Activated CD4-positive, alpha-beta T cell treated with anti-CD3 and anti-CD28 coated beads, Interleukin-2, amount 50 U/mL, for 24 hours (primary cell): ENCODE measurements at places on chromosomes 6 and 20.

- no peak for DNase-seq
Observed at GRCh38 chr6:56756219-56756789, 113.6 kb upstream of the DST start.

DNA sequence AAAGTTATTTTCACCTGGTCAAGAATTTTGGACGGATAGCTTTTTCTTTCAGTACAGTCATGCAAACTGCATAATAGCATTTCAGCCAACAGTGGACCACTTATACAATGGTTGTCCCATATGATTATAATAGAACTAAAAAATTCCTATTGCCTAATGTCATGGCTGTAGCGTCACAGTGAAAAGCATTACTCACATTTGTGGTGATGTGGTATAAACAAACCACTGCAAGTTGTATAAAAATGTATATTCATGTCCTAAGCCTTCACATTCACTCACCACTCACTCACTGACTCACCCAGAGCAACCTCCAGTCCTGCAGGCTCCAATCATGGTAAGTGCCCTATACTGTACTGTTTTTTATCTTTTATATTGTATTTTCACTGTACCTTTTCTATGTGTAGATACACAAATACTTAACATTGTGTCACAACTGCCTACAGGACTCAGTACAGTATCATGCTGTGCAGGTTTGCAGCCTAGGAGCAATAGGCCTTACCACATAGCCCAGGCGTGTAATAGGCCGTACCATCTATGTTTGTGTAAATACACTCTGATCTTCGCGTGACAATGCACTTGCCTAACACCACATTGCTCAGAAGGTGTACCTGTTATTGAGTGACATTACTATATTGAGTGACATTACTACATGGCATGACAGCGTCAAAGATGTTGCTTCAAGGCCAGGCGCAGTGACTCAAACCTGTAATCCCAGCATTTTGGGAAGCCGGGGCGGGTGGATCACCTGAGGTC, 17.9 kb downstream of the ABHD12 start:
- DNase-seq, result no peak

DNA sequence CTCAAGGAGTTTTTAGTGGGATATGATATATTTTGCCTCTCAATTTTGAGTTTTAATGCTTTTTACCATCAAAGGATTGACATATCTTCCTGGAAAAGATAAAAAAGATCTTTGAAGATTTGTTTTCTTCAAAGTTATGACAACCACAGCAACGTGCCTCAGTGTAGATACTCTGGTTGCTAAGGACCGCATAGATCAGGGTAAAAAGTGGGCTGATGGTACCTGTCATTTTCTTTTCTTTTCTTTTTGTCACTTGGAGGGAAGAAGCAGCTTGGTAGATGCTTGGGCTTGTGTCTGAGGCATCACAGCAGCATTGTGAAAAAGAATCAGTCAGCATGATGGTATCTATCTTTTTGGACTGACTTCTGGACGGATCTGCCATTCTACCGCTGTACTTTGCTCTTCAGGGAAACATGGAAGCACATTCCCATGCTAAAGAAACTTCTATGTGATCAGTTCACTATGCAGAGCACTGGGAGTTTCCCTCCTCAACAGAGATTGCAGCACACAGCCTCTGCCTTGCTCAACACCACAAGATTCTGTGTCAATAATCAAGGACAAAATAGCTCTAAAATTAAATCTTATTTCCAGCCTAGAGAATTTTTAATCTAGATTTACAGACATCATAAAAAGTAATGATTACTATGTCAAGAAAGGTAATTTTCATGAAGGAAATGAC, 54.8 kb upstream of the SGK1 start:
- DNase-seq, result no peak

DNA sequence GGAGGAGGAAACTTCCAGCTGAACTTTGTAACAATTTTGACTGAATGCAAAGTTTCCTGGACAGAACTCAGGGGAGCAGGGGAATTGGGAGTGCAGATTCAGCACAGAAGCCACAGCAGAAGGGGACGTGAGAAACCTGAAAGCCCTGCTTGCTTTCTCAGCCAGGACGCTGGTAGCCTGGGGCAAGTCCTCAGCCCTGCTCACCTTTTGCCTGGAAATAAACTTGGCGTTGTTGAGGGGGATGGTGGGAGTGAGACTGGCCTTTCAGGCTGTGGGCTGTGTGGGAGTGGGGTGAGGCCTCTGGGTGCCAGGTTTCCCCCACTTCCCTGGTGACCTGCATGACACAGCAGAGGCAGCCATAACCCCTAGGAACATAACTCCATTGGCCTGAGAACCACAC, 238.1 kb upstream of the HS3ST5 start:
- DNase-seq, result no peak

GRCh38 chr6:30781743-30782424, 37.5 kb upstream of the IER3 start:
- no peak for DNase-seq

DNA sequence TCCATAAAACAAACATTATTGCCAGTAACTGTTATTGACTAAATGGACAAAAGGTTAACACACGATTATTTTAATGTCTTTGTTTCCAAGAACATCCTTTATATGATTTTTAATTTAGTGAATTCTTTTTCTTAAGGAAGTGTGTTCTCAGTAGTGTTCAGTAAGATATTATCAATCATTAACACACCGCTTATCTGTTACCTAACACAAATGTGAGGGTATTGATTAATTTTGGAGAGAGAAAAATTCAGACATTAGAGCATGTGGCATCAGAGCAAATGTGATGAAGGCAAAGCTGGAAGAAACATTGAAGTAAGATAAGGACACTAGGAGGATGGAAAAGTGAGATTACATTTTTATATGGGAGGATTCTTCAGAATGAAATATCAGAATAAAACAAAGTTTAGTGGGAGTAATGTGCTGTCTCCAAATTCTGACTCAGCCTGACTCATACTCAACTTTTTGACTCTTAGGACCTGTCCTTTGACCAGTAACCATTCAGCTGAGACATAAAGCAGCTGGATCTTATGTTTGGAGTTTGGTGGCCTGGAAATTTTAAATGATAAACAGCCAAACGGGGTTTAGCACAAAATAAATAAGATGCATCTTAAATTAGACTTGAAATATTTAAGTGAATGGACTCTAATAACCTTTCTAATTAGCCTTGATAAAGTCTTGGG, 348.6 kb downstream of the CD109 start:
- DNase-seq, result no peak

- no peak for DNase-seq
Observed at GRCh38 chr6:2715737-2716136, 35.0 kb downstream of the MYLK4 start.

DNA sequence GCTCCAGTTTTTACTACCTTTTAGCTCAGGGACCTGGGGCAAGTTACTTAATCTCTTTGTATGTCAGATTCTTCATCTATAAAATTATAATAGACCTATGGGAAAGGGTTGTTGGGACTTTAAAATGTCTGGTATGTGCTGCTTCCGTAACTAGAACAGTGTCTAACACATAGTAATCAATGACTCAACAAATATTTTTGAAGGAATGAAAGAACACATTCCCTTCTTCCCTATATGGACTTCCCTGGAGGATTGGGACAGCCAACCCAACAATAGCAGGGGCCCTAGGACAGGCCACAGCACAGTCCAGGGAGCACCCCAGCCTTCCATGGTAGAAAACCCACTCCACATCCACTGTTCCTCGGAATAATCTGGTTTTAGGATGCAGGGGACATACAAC, 50.7 kb upstream of the TPD52L1 start:
- no peak for DNase-seq
